ENCODE measurements at places on chromosomes 4 and X.

GRCh38 chr4:177128306-177128705 lies 181.4 kb upstream of the NEIL3 start:
- no peak for DNase-seq

DNA sequence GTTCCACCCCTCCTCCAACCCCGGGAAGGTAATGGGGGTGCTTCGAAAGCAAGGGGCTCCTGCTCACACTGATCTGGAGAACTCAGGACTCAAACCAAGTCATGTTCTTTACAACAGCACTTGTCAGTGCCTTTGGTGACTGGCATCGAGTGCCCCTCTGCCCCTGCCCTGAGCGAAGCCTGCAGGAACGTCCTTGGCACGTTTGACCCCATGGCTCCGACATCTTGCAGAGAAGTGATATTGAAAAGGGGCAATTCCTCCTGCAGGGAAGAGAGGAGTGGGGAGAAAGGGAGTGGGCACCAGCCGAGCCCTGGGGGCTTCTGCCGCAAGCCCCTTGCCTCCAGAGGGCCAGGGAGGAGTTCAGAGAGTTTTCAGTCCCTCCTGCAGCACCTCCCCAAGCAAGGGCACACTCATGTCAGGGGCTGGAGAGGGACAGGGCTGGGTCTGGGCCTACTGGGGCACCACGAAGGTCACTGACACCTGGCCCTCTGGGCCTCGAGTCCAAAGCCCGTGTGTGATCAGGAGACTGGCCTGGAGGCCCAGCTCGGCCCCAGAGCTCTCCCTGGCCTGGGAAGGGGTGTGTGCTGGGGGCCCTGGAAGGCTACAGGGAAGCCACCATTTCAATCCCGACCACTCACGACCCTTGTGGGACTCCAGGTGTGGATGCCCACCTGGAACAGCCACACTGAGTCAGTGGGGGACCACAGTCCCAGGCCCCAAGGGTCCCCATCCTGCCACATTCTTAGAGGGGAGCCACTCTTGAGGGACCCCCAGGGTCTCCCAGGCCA lies 94.9 kb upstream of the NKX1-1 start:
- DNase-seq, result no peak

GRCh38 chr4:8316911-8317351 lies 47.4 kb downstream of the HTRA3 start:
- no peak for DNase-seq

DNA sequence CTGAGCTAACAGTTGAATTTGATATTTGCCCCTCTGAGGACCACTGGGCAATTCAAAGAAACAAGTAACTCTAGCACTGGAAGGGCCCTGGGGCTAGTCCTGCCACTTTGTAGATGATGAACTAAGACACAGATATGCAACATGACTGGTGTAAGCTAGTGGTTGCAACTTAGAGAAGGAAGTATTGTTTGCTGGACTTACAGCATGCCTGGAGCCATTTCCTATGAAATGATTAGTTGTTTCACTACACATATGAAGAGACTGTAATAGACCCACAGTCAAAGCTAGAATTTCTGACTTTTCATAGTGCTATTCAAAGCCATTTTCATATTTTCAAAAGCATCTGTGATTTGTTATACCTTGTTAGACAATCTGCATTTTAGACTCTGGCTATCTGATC lies 96.2 kb downstream of the TSPAN7 start:
- no peak for DNase-seq

GRCh38 chrX:74382613-74383012 lies 38.7 kb upstream of the SLC16A2 start:
- peak; percentile 5 for DNase-seq

- DNase-seq, result no peak
Measured at GRCh38 chrX:79138658-79139241, 5.7 kb upstream of the GPR174 start.

GRCh38 chrX:150527108-150527507 lies 41.3 kb upstream of the MTM1 start:
- no peak for DNase-seq

DNA sequence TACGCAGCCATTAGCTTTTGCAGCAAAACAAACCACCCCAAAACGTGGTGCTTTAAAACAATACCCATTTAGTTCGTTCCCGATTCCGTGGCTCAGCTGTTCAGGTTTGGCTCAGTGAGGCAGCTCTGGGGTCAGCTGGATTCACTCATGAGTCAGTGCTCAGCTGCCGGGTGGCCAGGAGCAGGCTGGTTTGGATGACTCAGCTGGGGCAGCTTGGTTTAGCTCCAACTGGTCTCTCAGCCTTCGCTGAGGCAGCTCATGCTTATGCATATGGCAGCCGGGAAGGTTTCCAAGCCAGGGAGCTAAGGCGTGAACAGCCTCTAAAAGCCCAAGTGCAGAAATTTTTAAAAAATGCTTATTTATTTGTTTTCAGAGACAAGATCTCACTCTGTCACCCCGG lies 13.3 kb upstream of the CD99 start:
- DNase-seq, result no peak

DNA sequence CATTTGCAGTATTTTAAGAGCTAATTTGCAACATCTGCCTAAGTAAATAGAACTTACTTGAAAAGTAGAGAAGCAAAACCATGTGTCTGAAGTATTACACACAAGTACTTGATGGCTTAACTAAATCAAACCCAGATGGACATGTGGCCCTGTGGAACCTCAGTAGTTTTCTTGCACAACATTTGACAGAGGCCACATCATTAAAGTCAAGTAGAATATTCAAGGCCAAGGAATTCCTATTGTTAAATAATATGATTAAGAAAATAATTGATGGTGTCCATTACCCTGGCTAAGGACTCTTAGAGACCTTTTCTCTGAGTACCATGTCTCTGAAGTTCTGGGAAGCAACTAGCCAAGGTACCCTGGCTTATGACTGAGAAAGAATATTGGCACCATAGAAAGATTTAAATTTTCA lies 135.4 kb upstream of the OTUD4 start:
- DNase-seq, result no peak

GRCh38 chr4:22678940-22679854 lies 13.5 kb upstream of the GBA3 start:
- DNase-seq, result no peak

GRCh38 chr4:138907174-138907573 lies 108.4 kb upstream of the NOCT start:
- DNase-seq, result no peak

DNA sequence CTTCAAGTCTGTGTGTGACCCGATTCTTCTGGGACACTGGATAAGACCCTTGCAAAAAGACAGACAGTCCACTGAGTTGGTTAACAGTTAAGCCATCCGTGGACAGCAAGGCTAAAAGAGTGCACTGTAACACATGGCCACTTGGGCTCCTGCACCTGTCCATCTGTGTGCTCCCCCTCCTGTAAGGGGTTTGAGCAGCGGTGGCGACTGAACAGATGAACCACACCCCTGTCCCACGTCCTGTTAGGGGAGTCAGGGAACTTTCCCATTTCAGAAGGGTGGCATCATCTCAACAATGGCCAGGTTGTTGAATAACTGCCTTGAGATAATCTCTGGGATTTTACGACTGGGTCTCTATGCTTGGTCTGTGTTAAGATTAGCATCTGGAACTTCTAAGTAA lies 178.6 kb downstream of the GRXCR1 start:
- no peak for DNase-seq

- no peak for DNase-seq
Measured at GRCh38 chr4:156117743-156118142, 164.1 kb upstream of the CTSO start.

DNA sequence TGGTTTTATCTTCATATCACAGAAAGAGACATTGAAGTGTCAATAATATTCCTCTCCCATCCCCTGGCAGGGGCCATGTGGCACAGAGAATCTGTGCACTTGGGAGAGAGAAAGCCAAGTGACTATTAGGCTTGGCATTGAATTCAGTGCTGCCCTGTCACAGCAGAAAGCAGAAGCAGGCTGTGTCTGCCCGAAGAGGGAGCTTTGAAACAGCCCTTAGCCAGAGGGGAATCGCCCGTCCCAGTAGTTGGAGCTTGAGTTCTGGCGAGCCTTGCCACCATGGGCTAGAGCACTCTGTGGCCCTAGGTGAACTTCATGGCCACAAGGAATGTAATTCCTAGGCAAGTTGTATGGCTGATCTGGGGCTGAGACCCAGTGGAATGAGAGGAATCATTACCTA lies 282.5 kb upstream of the PCDH10 start:
- no peak for DNase-seq

DNA sequence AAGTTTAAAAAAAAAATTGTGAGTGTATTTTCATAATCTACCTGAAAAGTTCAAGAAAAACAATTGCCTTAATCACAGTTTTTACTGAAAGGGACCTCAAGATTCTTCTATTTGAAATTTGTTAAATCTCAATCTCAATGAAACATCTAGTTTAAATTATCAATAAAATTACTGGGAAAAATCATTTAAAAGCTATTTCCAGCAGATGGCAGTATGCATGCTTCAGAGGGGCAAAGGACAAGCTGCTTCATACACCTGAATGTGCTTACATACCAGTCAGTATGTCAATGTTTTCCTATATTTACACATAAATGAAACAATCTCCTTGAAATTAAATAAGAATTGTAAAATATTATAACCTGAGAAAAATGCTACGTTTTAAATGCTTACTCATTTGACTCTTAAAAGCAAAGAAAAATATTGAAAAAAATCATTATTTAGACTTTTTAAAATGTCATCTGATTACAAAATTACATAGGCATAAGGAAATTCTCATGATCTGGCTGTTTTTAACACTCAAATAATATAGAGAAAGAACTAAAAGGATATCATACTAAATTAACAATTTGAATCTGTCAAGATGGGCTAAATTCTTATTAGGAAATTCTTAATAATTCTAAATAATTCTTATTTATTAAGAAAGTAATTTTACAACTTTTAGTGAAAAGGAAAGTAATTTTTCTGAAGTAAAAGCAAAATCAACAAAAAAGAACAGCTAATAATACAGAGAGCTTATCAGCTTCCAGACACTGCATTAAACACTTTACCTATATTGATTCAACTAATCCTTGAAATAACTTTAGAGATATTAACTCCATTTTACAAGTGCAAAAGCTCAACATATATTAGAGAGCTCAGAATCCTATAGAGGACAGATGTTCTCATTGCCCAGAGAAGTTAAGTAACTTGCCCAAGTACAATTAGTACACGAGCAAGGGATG lies 242.1 kb downstream of the ADAMTS3 start:
- DNase-seq, result peak; percentile 60

DNA sequence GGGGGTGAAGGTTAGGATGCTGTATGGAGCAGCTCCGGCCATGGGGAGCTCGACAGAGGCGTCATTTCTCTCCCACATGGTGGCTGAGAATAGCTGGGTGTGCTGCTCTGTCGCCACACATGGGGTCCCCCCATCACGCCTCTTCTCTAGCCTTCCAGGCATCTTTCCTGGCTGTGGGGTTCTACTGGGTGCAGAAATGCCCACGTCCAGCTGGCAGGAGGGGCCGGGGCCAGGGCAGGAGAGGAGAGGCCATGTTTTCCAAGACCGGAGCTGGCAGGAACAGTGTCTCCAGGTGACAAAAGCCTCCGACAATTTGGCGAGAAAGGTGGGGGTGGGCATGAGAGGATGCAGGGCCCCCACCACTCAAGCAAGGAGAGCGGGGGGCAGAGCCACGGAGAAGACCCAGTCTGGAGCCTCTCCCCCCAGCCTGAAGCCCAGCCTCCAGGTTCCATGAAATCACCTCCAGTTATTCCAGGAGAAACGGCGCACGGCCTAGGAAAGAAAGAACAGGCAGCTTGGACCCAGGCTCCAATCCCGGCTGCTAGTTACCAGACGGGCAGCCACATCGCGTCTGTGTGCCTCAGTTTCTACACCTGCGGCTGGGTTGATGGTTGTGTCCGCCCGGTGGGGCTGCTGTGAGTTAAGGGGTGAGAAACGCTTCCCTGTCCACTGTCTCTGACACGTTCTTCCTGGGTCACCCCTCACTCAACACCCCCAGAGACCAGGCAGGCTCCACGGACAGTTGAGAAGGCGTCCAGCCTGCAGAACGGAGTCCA lies 27.4 kb upstream of the SPON2 start:
- DNase-seq, result no peak

DNA sequence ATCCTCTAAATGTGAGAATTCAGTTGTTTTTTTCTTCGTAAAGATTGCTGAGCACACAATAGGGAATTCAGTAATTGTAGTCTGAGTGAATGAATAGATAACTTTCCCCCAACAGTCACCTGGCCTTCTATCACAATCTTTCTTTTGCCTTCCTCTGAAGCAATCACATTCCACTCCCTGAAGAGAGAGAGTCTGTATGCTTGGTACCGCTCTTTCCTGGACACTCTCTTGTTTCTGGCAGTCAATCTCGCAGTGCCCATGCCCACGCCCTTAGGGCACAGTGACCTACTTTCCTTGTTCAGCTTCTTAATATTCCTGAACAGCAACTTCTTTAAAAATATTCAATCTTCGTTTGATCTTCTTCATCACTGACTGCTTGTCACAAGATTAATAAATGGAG lies 255.9 kb downstream of the ADAMTS3 start:
- DNase-seq, result no peak

GRCh38 chr4:88859191-88859812 lies 161.7 kb upstream of the NAP1L5 start:
- no peak for DNase-seq

GRCh38 chrX:101668143-101668542 lies 8.5 kb upstream of the ARMCX2 start:
- DNase-seq, result no peak

GRCh38 chr4:11566444-11567022 lies 137.8 kb upstream of the HS3ST1 start:
- no peak for DNase-seq

- DNase-seq, result no peak
Measured at GRCh38 chr4:15116509-15117079, 114.3 kb downstream of the CPEB2 start.

- no peak for DNase-seq
Measured at GRCh38 chrX:623599-624315, 6.8 kb upstream of the SHOX start.

DNA sequence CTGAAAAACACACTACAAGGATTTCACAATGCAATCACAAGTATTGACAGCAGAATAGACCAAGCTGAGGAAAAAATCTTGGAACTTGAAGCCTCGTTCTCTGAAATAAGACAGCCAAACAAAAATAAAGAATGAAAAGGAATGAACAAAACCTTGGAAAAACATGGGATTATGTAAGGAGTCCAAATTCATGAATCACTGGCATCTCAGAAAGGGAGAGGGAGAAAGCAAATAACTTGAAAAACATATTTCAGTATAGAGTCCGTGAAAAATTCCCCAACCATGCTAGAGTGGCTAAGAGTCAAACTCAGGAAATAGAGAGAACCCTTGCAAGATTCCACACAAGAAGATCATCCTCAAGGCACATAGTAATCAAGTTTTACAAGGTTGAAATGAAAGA lies 178.5 kb upstream of the CTSO start:
- no peak for DNase-seq

- DNase-seq, result no peak
Measured at GRCh38 chr4:80926891-80927290, 103.6 kb upstream of the BMP3 start.

GRCh38 chr4:140065393-140065792 lies 88.6 kb downstream of the MAML3 start:
- no peak for DNase-seq

DNA sequence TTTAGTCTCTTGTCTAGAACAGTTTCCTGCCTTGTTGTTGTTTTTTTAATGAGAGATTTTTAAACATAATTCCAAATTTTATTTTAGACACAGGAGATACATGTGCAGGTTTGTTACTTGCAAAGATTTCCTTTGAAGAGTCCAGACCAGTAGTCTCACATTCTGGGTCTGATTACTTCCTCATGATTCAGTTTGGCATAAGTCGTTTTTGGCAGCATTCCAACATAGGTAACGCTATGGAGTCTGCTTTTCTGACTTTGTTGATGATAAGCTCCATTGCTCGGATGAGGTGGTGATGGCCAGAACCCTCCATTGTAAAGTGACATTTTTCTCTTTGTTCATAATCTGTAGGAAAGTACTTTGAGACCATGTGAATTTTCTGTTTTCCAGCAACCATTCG lies 74.7 kb downstream of the CLCN4 start:
- no peak for DNase-seq

- no peak for DNase-seq
Measured at GRCh38 chr4:88573276-88573980, 18.9 kb upstream of the HERC3 start.
